ENCODE measurements at places on chromosomes 11 and 22.

GRCh38 chr11:36234825-36235224 lies 54.4 kb downstream of the COMMD9 start:
- no peak for DNase-seq

- no peak for DNase-seq
These were observed 22.2 kb upstream of the IL18BP start for GRCh38 chr11:71976551-71976950.

GRCh38 chr11:74055938-74056337 lies 47.1 kb upstream of the UCP3 start:
- no peak for DNase-seq

DNA sequence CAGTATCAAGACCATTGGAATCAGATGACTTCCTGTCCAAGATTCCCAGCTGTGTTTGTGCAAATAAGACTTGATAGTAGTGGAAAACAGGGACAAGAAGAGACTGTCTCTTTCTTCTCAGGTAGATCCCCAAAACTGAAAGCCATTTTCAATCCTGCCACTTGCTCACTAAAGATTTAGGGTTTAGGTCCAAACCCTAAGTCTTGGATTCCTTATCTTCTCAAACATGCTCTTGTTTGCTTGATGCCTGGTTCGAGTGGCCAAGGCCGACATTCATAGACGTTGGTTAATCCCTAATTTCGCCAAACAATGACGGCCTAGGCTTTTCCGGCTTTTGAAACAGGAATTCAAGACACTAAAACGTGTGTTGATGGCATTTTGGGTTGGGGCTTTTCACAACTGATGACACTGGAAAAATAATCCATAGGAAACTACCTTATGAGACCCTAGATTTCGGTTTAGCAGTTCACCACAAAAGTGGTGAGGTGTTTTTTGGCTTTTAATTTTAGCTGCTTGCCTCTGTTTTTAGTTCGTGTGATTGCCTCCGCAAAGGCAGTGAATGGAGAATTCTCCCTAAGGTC lies 1.0 kb upstream of the GTPBP1 start:
- no peak for DNase-seq

- DNase-seq, result no peak
These were observed 55.7 kb downstream of the ATM start for GRCh38 chr11:108278546-108278945.

- no peak for DNase-seq
These were observed 869.4 kb downstream of the DLG2 start for GRCh38 chr11:84757711-84758110.

DNA sequence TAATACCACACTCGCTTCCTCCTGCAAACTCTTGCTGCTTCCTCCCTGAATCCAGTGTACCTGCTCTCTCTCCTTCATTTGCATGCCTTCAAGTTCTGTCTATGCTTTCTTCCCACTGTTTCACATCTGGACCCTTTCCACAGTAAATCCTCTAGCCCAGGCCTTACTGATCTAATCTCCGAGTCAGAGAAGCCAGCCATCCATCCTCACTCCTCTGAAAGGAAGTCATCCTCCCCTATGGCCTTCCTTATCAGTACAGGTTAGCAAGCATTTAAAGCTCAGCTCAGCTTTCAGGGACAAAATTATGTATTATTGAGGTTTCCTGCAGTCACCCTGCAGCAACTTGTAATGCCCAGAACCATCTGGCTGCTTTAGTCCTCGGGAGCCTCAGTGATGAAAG lies 116.1 kb downstream of the GALNT18 start:
- no peak for DNase-seq

- peak; percentile 44 for DNase-seq
These were observed 2.4 kb downstream of the FADS1 start for GRCh38 chr11:61814247-61814957.

DNA sequence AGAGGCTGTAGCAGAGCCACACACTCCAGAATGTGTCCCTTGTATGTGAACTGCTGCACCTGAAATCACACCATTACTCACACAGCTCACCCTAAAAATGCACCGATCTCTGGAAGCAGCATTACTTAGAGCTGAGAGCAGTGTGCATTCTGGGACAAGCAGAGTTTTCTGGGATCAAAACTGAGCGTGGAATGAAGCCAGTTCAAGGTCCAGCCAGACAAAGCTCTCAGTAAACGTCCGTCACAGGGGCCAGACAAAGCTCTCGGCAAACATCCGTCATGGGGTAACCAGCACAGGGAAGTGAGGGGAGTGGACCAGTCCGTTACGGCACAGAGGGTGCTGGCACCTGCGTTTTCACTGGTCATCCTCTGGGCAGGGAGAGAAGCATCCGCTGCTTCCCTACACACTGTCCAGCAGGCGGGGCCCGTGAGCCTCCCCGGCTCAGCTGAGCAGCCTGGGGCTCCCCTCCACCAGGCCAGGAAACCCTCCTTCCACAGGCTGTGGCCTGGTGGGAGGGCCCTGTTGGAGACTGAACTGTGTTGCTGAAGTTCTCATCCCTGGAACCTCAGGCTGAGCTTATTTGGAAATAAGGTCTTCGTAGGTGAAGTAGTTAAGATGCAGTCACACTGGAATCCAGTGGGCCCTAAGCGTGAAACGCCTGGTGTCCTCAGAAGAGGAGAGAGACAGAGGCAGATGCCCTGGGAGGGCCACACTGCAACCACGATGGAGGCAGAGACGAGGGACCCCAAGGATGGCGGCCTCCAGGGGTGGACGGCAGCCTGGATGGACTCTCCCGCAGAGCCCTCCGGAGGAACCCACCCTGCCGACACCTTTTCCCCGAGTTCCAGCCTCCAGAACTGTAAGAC lies 883.9 kb downstream of the BRD1 start:
- DNase-seq, result peak; percentile 56

DNA sequence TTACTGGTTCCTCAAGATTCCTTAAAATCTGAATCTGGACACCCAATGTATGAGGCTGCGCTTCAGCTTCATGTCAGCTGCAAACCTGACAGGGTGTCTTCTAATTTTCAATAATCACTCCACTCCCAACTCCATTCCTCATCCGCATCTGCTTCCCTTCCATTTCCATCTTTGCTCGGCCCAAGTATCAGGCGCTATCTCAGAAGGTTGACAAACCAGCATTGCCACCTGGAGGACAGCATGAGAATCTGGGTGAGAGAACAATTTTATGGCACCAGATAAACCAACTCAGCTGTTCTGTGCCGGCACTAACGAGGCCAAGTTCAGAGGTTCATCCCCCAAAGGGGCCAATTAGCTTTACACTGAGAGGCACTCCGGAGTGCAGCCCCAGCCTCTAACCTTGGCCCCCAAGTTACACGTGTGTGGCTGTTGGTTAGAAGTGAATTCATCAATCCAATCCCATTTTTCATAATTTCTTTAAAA lies 79.1 kb upstream of the LMO2 start:
- peak; percentile 5 for DNase-seq

- DNase-seq, result no peak
These were observed 84.4 kb downstream of the CD44 start for GRCh38 chr11:35223371-35223796.

DNA sequence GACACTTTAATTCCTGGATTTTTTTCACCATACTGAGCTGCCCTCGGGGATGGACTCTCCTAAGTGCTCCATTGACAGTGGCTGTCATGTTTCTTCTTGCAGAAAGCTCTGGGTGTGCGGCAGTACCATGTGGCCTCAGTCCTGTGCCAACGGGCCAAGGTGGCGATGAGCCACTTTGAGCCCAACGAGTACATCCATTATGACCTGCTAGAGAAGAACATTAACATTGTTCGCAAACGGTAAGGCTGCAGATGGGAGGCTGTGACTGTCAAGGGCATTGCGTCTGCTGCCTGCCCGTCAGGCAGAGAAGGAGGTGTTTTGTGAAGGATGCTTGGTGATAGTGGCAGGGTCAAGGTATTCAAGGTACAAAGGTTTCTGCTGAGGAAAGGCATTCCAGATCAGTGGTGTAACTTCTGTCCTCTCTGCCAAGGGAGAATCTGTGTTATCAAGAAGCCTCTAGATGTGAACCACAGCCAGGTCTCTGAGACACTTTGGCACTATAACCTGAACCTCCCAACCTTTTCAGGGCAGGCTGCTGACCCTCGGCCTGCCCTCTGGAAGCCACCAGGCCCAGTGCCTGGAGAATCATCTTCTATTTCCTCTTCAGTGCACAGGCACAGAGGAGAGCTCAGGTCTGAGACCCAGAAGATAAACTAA lies 30.8 kb downstream of the ACO2 start:
- DNase-seq, result no peak

DNA sequence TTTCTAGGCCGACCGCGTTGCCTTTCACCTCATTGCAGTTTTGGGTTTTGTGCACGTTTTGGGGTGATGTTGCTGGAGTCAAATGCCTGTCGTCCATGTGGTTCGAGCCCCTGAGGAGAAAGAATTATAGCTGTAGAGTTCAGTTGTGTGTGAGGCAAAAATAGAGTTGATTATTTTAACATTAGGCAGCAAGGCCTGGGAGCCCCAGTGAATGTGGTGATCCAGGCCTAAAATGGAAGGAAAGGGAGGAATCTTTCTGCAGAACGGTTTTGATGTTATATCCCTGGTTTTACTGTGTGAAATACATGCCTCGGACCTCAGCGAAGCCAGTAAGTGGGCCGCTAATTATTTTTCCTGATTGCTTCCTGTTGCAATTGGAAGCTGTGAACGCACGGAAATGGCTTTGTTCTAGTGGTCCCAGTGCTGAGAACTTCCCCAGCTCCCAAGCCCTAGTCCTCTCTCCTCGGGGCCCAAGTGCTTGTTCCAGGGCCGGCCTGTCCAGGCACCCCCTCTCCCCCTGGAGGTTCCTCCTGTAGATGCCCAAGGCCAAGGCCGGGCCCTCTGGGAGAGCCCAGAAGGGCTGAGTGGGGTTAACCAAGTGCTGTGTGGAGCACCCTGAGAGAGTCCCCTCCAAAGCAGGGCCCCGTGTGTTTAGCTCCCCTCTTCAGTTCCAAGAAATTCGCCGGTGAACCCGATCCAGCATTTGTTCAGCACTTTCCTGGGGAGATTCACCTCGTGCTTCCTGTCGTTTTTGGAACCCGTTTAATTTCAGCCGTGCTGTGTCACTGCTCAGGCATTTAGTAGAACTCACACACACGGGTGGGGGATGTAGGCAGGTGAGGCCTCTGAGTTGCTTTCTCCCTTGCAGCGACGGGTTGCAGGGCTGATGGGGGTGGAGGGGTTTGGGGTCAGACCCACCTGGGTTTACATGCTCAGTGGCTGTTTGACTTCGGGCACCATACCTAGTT lies 2.1 kb downstream of the LRP5 start:
- DNase-seq, result no peak

DNA sequence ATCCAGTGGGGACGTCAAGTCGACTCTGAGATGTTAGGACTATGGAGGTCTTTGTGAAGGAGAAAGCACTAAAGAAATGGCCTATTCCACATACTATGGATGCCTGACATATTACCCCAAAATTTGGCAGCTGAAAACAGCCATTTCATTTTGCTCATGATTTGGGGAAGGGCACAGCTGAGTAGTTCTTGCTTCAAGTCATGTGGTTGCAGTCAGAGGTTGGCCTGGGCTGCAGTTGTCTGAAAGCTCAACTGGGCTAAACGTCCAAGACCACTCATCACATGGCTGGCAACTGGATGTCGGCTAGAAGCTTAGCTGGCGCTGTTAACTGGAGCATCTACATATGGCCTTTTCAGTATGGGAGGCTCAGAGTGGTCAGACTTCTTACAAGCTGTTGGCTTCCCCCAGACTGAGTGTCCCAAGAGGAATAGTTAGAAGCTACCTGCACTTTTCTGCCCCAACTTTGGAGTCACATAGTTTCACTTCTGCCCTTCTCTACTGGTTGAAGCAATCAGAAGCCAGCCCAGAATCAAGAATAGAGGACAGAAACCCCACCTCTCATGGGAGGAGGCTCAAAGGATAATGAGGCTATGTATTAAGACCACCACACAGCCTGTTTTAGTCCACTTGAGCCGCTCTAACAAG lies 14.1 kb downstream of the SLC35C1 start:
- no peak for DNase-seq

GRCh38 chr11:35893796-35894475 lies 49.9 kb upstream of the LDLRAD3 start:
- DNase-seq, result no peak

DNA sequence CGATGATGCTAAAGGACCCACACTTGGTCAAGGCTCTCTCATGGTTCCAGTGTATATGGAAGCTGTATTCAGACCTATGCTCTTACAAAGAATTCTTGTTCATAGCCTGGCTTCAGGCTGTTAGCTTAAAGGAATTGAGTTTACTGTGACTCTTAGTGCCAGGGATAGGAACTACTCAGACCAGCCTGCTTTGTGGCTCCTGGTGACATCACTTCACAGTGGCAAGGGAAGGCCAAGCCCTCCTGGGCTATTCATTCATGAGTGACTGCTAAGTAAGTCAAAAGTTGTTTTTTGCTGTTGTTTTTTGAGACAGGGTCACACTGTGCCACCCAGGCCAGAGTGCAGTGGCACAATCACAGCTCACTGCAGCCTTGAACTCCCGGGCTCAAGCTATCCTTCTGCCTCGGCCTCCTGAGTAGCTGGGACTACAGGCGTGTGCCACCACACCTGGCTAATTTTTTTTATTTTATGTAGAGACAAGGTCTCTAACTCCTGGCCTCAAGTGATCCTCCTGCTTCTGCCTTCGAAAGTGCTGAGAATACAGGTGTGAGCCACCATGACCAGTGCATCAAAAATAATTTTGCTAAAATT lies 9.6 kb downstream of the ART5 start:
- no peak for DNase-seq

- DNase-seq, result no peak
These were observed 107.9 kb downstream of the SCN3B start for GRCh38 chr11:123546515-123546914.

GRCh38 chr11:58628446-58628845 lies 6.0 kb downstream of the CNTF start:
- DNase-seq, result peak; percentile 28

DNA sequence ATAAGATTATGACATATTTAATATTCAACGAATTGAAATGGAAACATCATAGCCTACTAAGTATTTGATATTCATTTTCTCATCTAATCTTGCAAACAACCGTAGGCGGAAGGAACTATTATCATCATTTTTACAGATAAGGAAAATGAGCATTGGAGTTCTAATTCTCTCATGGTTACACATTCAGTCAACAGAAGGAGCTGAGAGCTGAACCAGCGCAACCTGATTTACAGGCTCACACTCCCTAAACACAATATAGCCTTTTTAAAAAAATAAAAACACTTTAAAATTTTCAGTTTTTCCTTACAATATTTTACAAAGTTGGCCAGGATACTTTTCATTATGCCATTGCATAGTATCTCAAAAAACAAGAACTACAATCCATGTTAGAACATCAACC lies 74.8 kb downstream of the APOL5 start:
- no peak for DNase-seq

GRCh38 chr11:96049426-96049825 lies 125.5 kb upstream of the MTMR2 start:
- no peak for DNase-seq

GRCh38 chr11:67032830-67033551 lies 10.1 kb downstream of the SYT12 start:
- DNase-seq, result no peak

DNA sequence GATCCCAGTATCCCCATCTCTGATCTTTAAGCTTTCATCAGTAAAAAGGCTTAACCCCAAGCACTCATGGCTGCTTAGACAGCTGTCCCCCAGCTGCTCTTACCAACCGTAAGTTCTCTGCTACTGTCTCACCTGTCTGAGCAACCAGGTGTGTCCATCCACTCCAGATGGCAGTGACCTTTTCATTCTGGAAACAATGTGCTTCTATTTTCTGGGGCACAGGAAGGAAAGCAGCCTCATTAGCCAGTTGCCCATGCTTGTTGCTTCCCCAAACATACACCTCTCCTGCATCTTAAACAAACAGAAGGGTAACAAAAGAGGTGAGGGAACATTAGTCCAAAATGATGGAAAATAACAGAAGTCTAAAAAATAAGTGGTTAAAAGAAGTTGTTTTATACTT lies 24.4 kb downstream of the SERGEF start:
- no peak for DNase-seq

GRCh38 chr22:22853713-22854112 lies 33.9 kb upstream of the IGLL5 start:
- DNase-seq, result no peak

- no peak for DNase-seq
These were observed 730.6 kb downstream of the METTL15 start for GRCh38 chr11:28838741-28839140.
